CD8-positive, alpha-beta memory T cell (primary cell): ENCODE measurements at places on chromosomes 4 and X. TPM values are rescaled to one million over a fixed set of nuclear protein-coding genes. Genes with fewer than 3 reads are reported as not detected.

The OTC gene
- not detected for total RNA-seq

DNA sequence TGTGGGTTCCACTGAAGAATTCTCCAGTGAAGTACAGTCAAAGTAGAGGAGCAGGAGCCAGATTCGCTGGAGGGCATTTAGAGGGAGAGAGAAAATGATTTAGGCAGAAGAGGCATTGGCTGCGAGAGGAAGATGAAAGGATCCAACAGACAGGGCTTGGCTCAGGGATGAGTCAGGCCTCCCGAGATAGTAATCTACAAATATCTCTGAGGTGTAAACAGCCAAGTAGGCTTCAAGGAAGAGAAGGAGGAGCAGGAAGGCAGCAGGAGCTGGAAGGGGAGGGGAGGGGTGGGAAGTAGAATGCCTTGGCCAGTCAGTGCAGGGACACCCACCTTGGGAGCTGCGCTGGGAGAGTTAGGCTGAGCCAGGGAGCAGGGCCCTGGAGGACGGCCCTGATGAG lies 55.5 kb downstream of the PJA1 start:
- DNase-seq: no peak

GRCh38 chrX:15468036-15468435 lies 25.1 kb downstream of the PIR start:
- no peak for DNase-seq

DNA sequence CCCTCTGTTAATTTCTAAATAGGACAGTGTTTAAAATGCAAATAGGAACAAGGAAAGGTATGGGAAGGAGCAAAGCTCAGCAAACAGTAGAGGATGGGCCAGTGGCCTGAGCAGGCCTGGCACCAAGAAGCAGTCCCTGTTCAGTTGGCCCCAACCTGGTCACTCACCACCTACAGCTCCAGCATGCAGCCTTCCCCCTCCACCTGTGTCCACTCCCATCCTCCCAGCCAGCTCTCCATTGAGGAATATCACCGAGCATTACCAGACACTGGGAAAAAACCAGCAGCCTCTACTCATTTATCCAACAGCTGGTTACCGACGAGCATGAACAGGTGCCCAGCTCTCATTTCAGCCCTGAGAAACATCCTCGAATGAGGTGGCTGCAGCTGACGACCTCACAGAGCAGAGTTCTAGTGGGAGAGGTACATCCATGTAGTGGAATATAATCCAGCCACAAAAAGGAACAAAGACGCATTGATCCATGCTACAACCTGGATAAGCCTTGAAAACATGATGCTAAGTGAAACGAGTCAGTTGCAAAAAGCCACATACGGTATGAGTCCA lies 25.6 kb downstream of the CD99L2 start:
- DNase-seq: no peak

DNA sequence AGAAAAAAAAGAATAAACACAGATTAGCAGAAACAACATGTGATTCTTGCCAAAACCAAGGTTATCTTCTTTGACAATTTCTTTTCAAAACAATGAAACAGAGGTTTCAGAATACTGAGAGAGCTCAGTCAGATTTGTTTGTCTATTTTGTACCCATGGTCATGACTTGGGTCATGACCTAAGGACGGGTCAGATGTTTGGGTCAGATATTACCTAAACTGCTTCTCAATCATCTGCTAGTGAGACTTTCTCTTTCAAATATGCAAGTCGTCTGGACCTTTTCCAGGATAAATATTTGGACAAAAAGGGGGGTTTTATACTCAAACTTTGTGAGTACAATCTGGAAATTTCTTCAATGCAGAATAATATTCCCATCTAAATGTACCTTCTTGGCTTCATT lies 148.3 kb upstream of the USP38 start:
- no peak for DNase-seq

DNA sequence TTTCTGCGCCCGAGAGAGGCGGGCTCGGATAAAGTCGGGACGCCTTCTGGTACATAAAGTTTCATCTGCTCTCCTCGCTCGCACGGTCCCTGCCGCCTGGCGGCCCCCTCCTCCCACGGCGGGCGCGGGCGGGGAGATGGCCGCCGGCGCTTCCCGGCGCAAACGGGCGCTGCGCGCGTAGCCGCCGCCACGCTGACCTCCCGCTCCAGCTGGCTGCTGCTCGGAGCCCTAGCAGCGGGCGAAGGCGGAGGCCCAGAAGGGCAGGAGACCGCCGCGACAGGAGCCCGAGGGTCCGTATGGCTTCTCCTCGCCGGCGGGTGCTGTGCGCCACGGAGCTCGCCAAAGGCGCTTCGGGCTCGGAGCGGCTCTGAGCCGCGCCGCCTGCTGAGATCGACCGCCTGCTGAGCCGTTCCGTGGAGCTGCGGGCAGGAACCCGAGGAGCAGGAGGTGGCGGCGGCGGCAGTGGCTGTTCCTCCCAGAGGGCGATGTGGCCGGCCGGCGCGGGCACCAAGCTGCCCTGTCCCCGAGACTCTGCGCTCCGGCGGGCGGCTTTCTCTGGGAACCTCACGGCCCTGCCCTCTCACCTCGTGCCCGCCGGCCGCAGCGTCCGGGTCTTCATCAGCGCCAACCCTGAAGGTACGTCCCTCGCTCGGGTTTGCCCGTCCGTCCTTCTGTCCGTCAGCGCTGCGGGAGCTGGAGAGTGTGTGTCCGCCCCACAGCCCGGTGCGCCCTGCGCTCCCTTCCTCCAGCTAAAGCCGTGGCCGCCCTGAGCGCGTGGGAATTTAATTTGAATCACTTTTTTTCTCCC lies at the start of gene NWD2:
Gene NWD2 (plus strand): TSS at position 161 of the 808 bp plus-strand sequence. CDS start 325 bp downstream, at position 486.
- DNase-seq: no peak

- DNase-seq: no peak
Measured at GRCh38 chr4:188639479-188640100, 500.3 kb downstream of the TRIML1 start.
